ENCODE measurements at places on chromosomes 1 and 21. TPM values are rescaled to one million over a fixed set of nuclear protein-coding genes. Genes with fewer than 3 reads are reported as not detected.

- no peaks in the 10 kb centered on the region for H3K27me3 ChIP-seq
- no peak for DNase-seq
- no peak overlapping the region for H3K27ac ChIP-seq
Observed at GRCh38 chr1:3816331-3817137, 20.2 kb upstream of the LRRC47 start.

DNA sequence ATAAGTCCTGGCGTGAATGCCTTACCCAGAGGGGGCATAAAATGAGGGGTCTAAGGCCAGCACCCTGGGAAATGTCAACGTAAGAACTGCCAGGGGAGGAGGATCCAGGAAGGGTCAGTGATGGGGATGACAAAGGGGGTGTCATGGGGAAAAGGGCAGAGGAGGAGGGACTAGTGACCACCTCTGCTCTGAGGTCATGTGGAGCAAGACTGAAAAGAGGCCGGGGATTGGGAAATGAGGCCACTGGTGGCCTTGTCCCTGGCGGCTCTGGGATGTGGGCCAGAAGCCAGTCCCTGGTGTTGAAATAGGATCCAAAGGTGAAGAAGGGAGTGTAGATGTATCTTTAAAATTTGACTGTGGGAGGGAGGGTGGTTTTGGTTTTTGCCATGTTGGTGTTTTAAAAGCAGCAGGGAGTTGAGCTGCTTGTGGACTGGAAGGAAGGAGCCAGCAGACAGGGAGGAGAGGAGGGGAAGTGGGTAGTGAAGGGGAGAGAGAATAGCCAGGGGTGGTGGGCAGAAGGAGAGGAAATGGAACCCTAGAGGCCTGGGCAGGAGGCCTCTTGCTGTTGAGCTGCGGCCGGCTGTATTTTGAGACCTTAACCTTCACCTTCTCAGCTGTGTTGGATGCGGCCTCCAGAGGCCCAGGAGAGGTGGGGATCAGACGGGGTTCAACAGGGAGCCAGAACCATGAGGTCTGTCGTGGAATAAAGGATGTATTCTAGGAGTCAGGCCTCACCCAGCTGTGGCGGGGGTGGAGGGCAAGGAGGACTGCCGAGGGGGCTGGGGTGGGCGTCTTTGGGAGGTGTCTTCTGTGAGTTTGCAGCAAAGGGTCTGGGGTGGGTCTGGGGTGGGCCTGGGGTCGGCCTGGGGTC is 92.5 kb downstream of the DHRS3 start:
- H3K36me3 ChIP-seq, result no peaks in the 10 kb centered on the region
- no peaks in the 10 kb centered on the region for H3K27me3 ChIP-seq
- H3K4me3 ChIP-seq, result no peak overlapping the region
- DNase-seq, result no peak
- no peak overlapping the region for H3K27ac ChIP-seq

DNA sequence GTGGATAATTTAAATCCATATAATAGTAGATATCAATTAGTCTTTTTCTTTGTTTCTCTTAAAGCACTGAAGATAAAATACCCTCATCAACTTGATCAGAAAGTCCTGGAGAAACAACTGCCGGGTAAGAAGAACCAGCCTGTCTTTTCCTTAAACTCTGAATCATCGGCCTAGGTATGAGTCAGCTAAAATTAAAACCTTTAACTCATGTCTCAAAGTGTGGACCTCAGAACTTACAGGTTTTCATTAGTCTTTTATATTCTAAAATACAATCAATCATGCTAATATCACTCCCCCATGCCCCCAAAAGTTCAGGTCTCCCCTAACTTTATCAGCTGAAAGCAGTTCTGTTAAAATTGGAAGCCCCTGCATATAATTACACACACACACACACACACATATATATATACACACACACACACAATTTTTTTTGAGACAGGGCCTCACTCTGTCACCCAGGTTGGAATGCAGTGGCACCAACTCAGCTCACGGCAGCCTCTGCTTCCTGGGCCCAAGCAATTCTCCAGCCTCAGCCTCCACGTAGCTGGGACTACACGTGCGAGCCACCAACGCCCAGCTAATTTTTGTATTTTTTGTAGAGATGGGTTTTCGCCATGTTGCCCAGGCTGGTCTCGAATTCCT is 61.3 kb downstream of the B3GALNT2 start:
- no peaks in the 10 kb centered on the region for H3K27me3 ChIP-seq
- H3K36me3 ChIP-seq, result peaks cover 41% of the 10 kb centered on the region
- peak overlapping the region; percentile 57 for H3K27ac ChIP-seq

- no peak for DNase-seq
- no peaks in the 10 kb centered on the region for H3K27me3 ChIP-seq
- H3K27ac ChIP-seq, result no peak overlapping the region
- H3K4me1 ChIP-seq, result peaks cover 7% of the 10 kb centered on the region
Observed at GRCh38 chr1:12499539-12500240, 118.3 kb downstream of the DHRS3 start.

DNA sequence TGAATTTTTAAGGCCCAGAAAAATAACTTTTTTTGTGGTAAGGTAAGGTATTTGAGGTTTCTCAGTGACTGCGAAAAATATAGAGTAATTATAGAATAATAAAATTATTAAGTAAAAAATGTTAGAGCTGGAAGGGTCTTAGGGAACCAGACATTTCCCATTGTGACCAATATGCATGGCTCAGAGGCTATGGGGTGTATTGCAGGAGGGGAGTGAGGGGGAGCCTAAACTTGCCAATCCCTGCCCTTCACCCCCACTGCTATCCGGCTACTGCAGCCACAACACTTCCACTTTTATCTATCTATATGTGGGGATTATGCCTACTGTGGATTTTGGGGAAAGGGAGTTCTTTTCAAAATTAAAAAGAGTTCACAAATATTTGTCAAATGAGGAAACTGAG is 7.6 kb upstream of the GADD45A start:
- H3K4me1 ChIP-seq, result peaks cover 23% of the 10 kb centered on the region
- H3K27me3 ChIP-seq, result no peaks in the 10 kb centered on the region
- H3K27ac ChIP-seq, result no peak overlapping the region
- no peaks in the 10 kb centered on the region for H3K36me3 ChIP-seq
- DNase-seq, result no peak

The CPLANE2 gene
- 5.6 TPM for total RNA-seq

- H3K36me3 ChIP-seq, result no peaks in the 10 kb centered on the region
- H3K27ac ChIP-seq, result no peak overlapping the region
- H3K4me3 ChIP-seq, result no peak overlapping the region
- no peak for DNase-seq
Observed at GRCh38 chr1:196399713-196400112, 208.5 kb downstream of the KCNT2 start.
